Activated CD4-positive, alpha-beta T cell treated with anti-CD3 and anti-CD28 coated beads, Interleukin-2, amount 10 ng/mL, durations not matched to agents 24 days and 14 days (primary cell): ENCODE measurements at places on chromosomes 2 and 18. TPM values are rescaled to one million over a fixed set of nuclear protein-coding genes. Genes with fewer than 3 reads are reported as not detected.

- no peak for DNase-seq
These were observed 845 bp downstream of the CFAP210 start for GRCh38 chr2:169693360-169693759.

DNA sequence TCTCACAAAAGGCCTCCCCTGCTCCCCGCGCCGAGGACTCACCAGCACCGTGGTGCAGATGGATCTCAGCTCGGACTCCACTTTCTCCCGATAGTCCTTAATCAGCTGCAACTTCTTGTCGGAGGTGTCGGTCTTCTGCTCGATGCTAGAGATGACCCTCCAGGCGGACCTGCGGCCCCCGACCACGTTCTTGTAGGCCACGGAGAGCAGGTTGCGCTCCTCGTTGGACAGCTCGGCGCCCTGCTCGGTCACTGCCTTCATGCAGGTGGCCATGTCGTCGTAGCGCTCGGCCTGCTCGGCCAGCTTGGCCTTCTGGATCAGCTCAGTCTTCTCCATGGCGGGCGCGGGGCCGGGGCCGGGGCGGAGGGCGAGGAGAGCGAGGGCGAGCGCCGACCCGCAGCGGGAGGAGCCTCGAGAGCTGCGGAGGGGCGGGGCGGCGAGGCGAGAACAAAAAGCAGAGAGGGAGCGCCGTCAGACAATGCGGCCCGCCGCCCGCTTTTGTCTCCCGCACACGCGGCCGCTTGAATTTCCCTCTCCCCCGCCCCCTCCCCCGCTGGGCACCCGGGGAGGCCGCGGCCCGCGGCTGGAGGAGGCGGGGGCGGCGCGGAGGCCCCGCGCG lies 571 bp downstream of the YWHAQ start:
- peak; percentile 94 for DNase-seq

CASP10 gene
- total RNA-seq = 12.7 and 13.1 TPM in 2 replicates

PARD6G gene
- total RNA-seq = 0.40 and 0.47 TPM in 2 replicates

DNA sequence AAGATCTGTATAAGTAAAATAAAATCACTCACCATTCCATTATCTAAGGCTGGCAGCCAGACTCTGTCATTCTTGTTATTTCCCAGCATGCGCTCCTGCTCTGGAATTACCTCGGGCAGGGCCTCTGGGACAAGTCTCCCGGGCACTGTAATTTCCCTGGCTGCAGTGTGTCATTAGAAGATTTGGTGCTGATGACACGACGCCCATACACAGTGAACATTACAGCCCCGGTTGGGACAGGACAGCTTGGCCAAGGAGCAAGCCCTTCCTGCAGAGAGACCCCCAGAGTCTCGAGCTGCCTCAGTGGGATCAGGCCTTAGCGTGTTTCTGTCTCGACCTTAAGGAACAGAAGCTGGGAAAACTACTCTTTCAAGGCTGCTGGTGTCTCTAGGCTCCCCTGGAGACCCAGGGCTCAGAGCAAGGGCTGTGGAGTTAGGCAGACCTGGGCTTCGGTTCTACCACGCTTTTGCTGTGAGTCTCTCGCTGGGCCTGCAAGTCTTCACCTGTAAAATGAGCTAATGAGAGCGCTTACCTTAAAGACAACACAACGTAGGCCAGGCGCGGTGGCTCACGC lies 39.7 kb downstream of the SMAD7 start:
- DNase-seq = no peak

GPC1 gene
- 5.9 and 6.6 TPM in 2 replicates for total RNA-seq

DNA sequence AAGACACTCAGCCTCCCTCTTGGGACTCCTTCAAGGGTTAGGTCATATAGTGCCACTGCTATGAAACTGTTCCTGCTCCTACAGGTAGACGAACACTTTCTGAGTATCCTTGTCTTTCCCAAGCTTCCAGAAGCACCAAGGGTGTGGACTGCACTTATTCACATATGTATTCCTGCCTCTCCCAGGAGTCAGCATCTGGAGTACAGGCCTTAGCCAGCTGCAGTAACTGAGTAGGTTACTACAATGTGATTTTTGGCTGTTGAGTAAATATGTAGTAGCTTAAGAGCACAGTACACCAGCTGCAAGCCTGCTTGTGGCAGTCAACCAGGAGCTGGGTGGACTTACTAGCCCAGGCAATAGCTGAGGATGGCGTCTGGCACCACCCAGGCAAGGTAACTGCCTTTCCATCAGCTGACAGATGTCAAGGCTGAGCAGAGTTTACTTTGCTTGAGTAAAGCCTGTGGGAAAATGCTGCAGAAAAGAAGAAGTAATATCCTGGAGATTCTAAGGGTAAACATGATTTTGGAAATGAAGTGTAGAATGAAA lies 14.0 kb upstream of the SCLY start:
- DNase-seq = no peak

DNA sequence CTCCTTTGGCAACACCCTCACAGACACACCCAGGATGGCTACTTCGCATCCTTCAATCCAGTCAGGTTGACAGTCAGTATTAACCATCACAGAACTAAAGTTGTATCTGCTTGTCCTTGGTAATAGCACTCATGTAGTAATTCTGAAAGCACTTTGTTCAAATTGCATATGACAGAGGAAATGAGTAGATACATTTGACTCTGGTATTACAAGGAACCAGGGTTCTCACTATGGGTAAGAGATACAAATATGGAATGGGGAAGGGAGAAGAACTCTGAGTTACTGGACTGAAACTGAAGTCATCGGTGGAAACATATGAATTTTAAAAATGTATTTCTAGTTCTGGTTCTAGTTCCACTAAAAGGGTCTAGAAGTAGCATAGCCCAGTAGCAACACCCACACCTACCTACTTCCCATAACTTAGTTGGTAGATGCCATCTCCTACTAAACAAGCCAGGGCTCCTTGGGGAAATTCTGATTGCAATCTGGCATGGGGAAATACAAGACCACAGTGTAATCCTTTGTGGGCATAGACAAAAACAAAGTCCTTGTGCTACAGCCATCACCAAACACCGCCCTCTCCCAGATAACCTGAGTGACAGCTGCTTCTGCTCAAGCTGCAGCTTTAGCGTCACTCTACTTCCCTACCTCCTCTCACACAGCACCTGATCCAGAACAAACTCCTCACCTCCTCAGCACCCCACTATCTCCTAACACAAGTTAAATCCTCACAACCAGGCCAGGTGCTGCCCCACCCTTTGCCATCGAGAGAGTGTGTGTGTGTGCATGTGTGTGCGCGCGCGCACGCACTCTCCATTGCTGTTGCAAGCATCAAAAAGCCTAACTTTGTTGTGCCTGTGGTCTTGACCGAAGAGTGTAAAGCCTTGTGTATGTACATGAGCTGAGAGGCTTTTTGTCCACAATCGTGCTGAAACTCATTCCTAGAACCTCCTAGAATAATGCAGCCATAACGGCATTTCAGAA lies 31.4 kb upstream of the CD226 start:
- peak; percentile 52 for DNase-seq

DNA sequence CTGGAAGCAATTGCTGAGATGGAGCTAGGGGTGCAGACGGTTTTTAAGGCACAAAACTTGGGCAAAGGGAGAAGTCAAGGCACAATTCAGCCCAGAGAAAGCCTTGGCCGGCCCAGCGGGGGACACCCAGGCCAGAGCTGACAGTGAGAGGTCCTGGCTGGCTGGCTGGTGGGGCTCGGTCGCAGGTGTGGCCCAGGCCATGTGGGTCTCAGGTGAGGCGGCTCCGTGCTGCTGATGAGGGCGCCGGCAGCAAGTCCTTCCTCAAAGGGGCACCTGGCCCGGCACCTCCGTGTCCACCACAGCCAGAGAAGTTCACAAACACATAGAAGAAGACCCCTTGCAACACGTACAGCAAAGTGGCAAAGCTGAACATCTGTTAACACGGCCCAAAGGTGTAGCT lies 54.2 kb upstream of the LDLRAD4 start:
- DNase-seq = no peak

GRCh38 chr18:70195852-70196434 lies 9.5 kb downstream of the RTTN start:
- peak; percentile 72 for DNase-seq

DNA sequence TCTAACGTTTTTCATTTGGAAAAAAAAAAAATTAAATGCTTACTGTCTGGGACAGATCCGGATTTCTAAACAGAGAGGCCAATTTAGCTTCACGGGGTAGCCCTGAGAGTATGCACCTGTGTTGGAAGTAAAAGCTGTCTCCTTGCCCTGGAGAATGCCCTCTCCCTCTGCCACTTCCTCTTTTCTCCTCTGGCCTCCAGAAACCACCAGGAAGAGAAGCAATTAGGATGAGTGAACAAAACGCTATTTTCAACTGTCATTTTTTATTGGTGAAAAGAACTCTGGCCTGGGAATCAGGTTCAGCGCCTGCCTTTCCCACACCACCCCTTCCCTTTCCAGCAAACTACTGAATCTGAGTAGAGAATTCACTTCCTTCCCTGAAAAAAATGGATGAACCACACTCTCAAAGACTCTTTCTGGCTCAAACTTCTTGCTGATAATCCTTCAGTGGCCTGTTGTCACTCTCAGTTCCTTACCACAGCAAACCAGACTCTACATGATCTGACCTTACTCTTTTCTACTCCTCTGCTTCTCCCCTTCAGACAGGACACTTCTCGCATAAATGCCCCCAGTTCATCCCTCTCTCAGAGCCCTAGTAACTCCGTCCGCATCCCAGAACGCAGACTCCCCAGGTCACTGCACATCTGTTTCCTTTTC lies 29.8 kb downstream of the KLF7 start:
- no peak for DNase-seq

- DNase-seq = no peak
These were observed 280.9 kb upstream of the FANCL start for GRCh38 chr2:58521803-58522554.

GRCh38 chr2:63048367-63049171 lies 2.1 kb upstream of the OTX1 start:
- peak; percentile 62 for DNase-seq

- DNase-seq = no peak
These were observed 75.9 kb downstream of the ACSL3 start for GRCh38 chr2:222936705-222937104.

CFLAR gene
- total RNA-seq = 402 and 415 TPM in 2 replicates

DNA sequence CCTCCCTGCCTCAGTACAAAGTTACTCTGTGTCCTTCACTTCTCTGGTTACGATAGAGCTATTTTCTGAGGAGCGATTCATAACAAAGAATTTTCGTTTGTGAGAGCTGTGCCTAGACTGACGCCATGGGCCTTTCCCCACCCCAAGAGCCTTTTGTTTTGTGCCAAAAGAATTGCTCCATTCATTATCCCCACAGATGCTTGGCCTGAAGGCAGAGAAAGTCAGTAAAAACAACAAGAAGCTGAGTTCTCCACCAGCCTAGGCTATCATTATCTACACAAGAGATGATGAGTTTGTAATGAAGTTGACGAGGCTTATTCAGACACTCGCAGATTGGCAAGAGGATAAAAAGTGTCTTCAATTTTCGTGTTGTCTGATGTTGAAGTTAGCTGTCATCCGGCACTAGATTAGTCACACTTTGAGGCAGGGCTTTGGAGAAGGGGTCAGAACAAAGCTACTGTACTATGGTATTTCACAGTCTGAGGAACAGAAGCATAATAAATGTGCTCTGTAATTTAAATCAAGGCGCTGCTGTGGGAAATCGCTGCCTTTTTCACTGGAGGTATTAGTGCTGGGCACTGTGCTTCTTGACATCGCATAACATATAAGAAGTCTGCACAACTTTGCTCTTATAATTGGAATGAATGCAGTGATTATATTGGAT lies 278.4 kb upstream of the FIGN start:
- DNase-seq = no peak

GRCh38 chr2:241769819-241770184 lies 6.8 kb upstream of the GAL3ST2 start:
- no peak for DNase-seq

DNA sequence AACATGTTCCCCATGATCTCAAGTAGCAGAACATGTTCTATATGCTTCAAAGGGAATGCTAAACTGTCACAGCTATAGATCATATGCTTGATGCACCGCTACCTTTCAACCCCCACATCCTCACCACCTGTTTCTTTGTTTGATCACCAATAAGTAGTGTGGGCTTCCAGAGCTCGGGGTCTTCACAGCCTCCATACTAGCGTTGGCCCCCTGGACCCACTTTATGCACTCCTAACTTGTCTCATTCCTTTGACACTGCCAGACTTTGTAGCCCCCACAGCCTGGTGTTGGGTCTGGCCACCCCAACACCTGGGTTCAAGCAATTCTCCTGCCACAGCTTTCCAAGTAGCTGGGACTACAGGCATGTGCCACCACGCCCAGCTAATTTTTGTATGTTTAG lies 11.6 kb upstream of the RBM44 start:
- no peak for DNase-seq

DNA sequence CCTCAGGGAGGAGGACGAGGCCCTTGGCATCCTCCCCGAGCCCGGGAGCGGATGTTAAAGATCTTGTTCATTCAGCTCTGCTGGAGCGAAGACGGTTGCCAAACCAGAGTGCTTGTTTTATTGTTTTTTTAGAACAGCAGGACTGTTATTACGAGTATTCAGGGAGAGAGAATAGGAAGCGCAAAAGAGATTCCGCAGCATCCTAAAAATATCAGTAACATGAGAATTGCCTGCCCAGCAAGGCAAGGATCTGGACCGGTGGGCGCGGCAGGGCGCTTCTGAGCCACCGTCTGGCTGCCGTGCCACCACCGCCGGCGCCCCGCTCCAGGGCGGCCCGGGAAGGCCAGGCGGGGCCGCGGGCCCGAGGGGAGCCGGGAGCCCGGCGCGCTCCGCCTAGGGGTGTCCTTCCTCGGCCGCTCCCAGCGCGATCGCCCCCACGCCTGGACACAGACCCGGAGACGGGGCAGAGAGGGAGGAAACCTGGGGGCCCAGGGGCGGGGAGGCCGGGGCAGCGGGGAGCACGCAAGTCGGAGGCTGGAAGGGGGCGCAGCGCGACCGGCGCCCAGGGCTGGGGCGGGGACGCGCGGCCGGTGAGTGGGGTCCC lies 843 bp downstream of the CYS1 start:
- peak; percentile 74 for DNase-seq

ITGA6 gene
- 0.68 and 0.85 TPM in 2 replicates for total RNA-seq
